ENCODE measurements at places on chromosomes 2 and 18.

GRCh38 chr2:31707992-31708391, 127.3 kb upstream of the SRD5A2 start:
- no peak for DNase-seq

- DNase-seq, result no peak
Measured at GRCh38 chr2:190636361-190636760, 12.5 kb upstream of the NAB1 start.

DNA sequence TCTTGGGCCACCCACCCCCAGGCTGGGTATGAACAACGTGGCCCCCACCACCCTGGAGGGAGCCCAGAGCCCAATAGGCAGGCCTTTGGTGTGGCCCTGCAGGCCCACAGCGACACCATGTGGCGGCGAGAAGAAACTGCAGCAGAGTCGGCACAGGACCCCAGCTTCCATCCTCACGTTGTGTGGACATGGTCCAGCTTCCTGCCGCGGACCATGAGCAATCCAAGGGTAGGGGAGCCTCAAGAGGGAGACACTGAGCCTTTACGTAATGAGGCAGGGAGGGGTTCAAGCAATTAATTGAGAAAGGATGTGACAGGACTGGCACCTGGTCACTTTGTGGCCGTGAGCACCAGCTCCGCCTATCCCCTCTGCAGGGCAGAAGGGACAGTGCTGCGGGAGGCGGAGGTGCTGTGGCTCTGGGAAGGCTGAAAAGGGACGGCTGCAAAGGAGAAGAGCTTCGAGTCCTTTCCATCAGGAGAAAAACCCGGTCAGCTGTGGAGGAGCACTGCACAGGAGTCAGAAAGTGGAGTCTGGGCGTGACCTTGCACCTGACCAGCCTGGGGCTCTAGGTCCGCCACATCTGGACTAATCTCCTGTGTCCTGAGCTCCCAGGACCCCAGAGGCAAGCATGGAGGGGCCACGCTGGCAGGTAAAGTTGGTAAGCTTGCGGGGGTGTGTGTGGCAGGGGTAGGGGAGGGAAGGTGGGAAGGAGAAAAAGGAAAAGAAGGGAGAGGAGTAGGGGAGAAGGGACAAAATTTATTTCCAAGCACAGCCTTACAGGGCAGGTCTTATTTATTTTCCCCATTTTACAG, 44.9 kb downstream of the TMEM37 start:
- DNase-seq, result no peak

DNA sequence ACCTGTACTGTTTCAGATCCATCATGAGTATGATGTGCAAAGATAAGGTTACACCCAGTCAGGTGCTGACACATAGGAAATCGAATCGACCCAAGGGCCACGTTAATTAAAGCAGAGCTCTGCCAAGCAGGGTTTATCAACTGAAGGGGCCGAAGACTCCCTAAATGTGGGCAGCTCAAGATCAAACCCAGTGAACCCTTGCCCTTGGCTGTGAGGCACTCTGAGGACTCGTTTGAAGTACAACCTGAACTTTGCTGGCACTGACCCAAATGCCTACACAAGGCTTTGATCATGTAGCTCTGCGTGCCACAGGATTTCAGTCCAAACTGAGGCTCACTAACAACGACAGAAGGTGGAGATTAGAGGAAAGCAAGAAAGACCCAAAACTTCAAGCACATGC, 352.1 kb downstream of the MTX2 start:
- DNase-seq, result no peak

GRCh38 chr2:176865336-176865735, 347.3 kb upstream of the HNRNPA3 start:
- no peak for DNase-seq

GRCh38 chr18:58538604-58539386, 90.1 kb downstream of the ALPK2 start:
- no peak for DNase-seq

- DNase-seq, result no peak
Measured at GRCh38 chr2:55314985-55315384, 46.0 kb upstream of the MTIF2 start.

GRCh38 chr2:229270551-229271410, at the start of gene PID1:
TSS of gene PID1 (minus strand) at chr2:229271287. CDS start at chr2:229271043, 244 bp downstream.
- DNase-seq, result no peak

- no peak for DNase-seq
Measured at GRCh38 chr2:75153221-75153620, 46.1 kb downstream of the TACR1 start.

DNA sequence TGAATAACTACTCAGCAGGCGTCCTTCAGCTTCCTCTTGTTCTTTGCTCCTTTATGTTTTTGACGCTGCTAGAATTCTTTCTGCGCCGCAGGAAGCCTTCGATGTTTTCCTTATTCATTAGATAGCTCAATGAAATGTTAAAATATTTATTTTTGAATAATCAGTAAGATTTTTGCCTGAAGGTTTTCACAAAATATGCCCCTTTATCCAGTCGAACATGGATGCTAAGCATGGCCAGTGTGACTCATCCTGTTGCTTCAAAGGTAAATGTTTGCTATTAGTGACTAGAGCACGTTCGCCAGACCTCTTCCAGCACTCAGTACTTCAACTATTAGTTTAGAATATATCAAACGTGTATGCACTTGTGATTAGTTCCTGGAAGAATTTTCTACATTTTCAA, 7.6 kb upstream of the MEIS1 start:
- DNase-seq, result no peak

DNA sequence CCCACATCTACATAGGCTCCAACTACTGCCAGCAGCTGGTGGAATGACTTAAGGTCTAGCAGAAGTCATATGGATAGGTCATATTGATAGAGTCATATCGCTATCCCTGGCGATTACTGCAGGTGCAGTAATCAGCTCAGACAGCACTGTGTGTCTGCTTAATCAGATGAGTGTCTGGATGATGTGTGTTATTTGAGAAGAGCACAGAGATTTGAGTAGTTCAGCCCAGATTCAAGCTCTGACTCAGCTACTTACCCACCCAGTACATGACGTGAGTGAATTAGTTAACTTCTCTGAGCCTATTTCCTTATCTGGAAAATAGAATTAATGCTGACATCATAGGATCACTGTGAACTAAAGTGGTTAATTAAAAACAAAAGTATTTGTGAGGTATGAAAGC, 78.9 kb downstream of the EHD3 start:
- no peak for DNase-seq

DNA sequence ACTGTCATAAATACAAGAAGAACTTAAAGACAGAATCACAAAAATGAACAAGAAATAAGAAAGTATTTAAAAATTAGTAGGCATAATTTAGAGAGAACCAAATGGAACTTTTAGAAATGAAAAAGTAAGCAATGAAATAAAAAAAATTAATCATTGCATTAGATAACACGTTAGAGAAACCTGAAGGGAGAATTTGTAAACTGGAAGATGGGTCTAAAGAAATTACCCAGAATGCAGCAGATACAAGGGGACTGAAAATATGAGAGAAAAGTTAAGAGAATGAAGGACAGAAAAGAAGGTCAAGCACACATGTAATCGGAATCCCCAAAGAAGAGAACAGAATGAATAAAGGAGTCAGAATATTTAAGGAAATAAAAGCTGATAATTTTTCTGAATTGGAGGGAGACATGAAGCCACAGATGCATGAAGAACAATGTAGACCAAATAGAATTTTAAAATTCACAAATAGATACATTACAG, 21.5 kb downstream of the TCF4 start:
- no peak for DNase-seq

DNA sequence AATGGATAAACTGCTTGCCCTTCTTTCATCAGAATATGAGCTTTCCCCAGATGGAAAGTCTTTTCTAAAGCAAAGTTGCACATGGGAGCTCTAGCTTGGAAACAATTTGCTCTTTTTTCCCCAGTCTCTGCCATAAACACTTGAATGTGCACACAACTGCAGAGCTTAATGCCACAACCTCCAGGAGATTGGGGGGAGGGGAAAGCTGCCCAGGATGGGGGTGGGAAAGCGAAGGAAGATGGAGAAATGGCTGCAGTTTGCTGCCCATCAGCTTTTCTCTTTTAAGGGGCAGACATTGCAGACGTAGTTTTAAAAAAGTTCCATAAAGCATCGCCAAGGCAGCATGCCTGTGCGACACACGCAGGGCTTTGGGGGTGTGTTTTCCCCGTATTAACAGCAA, 1.5 kb downstream of the ACKR3 start:
- DNase-seq, result no peak
